WTC11 (cell line): ENCODE measurements at places on chromosomes 5 and 9. TPM values are rescaled to one million over a fixed set of nuclear protein-coding genes. Genes with fewer than 3 reads are reported as not detected.

FAM221B gene
- total RNA-seq = 0.11 TPM in 1 of 3 replicates, not detected in the others

PCDHA1 gene
- 2.2 to 2.7 TPM (median 2.4 TPM) in 3 replicates for total RNA-seq

DNA sequence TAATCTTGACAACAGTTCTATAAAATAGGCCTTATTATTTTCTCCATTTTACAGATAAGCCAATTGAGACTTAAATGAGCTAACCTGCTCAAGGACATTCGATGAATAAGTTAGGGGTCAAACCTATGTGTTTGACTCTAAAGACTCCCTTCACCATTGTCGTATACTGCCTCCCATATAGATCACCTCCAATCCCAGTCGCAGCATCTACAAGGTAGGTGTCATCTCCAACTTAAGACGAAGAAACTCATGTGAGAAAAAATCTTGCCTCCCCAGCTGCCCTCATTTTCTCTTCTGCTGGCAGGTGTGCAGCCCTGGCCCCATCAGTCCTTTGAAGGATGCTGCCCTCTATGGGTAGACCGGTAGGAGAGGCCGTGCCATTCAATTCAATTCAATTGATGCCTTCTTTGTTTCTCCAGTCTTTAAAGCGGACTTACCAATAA is 75.2 kb upstream of the SMARCA2 start:
- peak; percentile 43 for DNase-seq
- no peaks in the 10 kb centered on the region for H3K27me3 ChIP-seq
- H3K4me1 ChIP-seq = 0 out of 2 replicates have a peak, but pooled peaks cover under 1% of the 10 kb centered on the region
- no peak overlapping the region for H3K27ac ChIP-seq
- H3K36me3 ChIP-seq = no peaks in the 10 kb centered on the region

DNA sequence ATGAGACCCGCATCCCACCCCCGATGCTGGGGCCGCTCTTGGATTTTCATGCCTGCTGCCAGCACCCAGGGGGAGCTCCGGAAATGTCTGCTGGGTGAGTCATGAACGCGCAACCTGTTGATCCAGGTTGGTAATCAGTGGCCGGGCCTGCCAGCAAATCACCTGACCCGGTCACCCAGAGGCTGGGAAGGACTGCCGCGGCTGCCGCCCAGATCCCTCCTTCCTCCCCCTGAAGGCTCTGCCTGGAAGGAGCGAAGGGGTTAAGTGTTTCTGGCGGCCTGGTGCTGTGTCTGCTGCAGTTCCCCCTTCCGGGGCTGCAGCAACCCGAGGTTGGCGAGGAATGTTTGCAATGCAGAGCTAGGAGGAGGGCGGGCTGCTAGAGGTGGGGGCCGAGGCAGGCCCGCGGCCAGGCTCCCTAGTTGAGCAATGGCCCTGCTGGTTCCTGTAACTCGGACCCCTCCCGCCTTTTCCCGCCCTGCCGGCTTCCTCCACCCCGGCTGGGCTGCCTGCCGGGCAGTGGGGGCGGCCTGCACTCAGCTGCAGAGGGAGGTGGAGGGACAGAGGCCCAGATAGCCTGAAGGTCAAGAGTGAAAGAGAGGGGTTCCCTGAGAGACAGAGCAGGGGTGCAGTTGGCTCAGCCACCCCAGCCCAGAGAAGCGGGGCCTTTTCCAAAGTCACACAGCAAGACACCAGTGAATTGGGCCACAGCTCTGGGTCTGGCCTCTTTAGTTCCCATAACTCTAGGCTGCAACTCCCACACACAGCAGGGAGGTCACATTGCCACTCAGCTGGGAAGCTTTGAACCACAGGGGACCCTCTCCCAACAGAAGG is 156.3 kb upstream of the IER5L start:
- peaks cover 43% of the 10 kb centered on the region for H3K4me1 ChIP-seq
- peaks cover 5% of the 10 kb centered on the region; the same call in 1 of the 2 replicates for H3K36me3 ChIP-seq
- peak overlapping the region; percentile 57 for H3K4me3 ChIP-seq
- H3K27ac ChIP-seq = peak overlapping the region; percentile 100
- 0 out of 2 replicates have a peak, but pooled peaks cover 4% of the 10 kb centered on the region for H3K27me3 ChIP-seq

DNA sequence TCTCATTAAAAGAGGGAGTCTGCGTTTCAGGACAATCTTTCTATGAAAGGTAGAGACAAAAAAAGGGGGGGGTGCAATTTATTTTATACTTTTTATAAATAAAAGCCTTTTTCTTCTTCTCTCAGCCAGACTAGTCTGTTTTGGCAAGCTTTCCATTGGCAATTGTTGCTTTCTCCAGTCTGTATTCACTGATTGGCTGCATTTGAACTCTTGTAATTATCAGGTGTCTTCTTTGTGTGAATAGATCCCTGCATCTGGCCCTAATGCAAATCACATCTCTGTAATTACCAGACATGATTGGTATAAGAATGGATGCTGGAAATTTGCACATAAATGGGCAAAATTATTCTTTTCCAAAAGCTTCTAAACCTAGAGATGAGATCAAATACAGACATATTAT is 7.6 kb upstream of the EQTN start:
- peaks cover 24% of the 10 kb centered on the region for H3K4me1 ChIP-seq
- no peak overlapping the region for H3K27ac ChIP-seq
- no peak overlapping the region for H3K4me3 ChIP-seq
- H3K27me3 ChIP-seq = peaks cover 54% of the 10 kb centered on the region
- no peak for DNase-seq

NUTM2F gene
- 0.15 to 0.55 TPM in 2 of 3 replicates, not detected in the other for total RNA-seq

DOCK8 gene
- total RNA-seq = 2.6 to 3.2 TPM (median 2.7 TPM) in 3 replicates

DNA sequence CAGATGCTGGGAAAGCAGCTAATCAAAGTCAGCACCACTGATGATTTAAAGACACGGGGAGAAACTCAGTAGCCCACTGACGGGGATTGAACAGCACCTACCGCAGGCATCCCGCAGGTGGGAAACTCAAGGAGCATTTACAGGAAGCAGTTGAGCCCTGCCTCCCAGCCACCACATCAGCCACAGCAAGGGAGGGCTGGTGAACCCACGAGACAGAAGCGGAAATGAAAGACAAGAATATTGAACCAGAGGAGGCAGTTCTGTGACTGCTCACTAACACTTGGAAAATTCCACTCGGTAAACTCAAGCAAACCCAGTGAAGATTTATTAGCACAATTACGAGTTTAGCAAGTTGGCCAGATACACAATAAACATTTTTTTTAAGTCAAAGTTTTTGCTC is 10.6 kb upstream of the FAM163B start:
- H3K27ac ChIP-seq = no peak overlapping the region
- H3K4me1 ChIP-seq = peaks cover 2% of the 10 kb centered on the region; the same call in 1 of the 2 replicates
- no peaks in the 10 kb centered on the region for H3K36me3 ChIP-seq
- DNase-seq = no peak
- no peak overlapping the region for H3K4me3 ChIP-seq

GRCh38 chr5:151597749-151598148 is 6.6 kb upstream of the FAT2 start:
- no peaks in the 10 kb centered on the region for H3K36me3 ChIP-seq
- no peak overlapping the region for H3K27ac ChIP-seq
- no peak overlapping the region for H3K4me3 ChIP-seq
- no peak for DNase-seq
- H3K4me1 ChIP-seq = peaks cover 26% of the 10 kb centered on the region
- no peaks in the 10 kb centered on the region for H3K27me3 ChIP-seq

APBA1 gene
- total RNA-seq = 0.34 to 0.94 TPM (median 0.44 TPM) in 3 replicates

DNA sequence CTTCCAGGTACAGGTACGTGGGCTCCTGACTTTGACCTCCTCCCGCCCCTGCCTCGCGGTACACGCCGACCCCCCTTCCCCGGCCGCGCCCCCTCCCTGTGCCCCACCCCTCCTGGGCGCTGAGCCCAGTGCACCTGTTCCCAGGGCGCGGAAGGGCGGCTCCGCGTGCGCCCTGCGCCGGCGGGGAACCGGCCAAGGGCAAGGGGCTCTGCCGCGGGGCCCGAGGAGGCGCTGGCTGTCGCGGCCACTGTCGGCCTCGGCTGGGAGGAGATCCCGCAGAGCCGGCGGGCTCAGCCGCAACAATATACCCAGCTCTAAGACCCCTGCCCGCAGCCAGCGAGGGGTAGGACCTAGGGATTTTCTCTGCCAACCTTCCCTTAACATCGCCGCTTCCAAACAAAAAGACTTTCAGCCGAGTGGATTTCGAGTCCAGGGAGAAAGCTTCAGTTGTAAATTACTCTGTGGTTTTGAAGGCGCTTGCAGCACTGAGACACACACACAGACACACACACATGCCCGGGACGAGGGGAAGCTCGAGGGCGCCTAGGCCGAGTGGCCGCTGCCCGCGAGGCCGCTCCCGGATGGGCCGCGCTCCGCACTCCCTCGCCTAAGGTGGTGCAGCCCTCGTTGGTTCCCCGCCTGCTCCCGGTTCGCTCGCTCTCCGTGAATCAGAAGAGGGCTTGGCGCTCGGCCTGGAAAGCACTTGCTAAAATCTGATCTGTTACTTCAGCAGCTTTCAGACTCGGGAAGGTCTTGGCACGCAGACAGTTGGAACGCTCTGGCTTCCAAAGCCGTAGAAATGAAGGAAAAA is 1.2 kb downstream of the FGF18 start:
- H3K27me3 ChIP-seq = peaks cover 39% of the 10 kb centered on the region
- H3K27ac ChIP-seq = no peak overlapping the region
- peaks cover 35% of the 10 kb centered on the region for H3K4me1 ChIP-seq
- DNase-seq = peak; percentile 26
- peak overlapping the region; percentile 78 for H3K4me3 ChIP-seq

DNA sequence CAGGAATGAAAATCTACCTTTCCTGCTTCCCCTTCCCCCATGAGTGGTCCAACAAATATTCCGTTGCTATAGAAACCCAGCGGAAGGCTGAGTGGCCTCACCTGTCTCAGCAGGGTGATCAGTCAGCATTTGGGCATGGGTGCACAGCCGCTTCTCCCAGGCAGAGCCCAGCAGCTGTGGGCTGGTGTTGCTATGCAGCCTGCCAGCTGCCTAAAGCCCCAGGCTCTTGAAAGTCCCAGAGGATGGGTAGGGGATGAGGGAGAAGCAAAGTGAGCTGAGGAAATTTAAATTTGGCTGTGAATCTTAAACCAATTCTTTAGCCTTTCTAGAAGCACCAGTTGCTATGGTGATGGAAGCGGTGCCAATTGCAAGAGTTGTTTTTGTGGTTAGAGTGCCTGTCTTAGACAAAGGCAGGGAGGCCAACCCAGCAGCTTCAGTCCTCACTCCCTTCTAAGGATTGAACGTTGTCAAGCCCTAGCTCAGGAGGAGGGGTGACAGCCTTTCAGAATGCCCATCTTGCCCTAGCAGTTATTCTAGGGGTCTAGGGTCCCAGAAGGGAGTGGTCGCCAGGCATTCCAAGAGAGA is 151.5 kb upstream of the PITX1 start:
- no peak overlapping the region for H3K27ac ChIP-seq
- DNase-seq = no peak
- peaks cover 11% of the 10 kb centered on the region for H3K27me3 ChIP-seq
- H3K4me3 ChIP-seq = no peak overlapping the region

GRCh38 chr5:66358741-66359140 is 214.6 kb downstream of the SREK1 start:
- peaks cover 7% of the 10 kb centered on the region for H3K4me1 ChIP-seq
- H3K4me3 ChIP-seq = no peak overlapping the region
- H3K27me3 ChIP-seq = no peaks in the 10 kb centered on the region; the same call in 1 of the 2 replicates
- no peak overlapping the region for H3K27ac ChIP-seq

- H3K27ac ChIP-seq = peak overlapping the region; percentile 100
- DNase-seq = no peak
- H3K4me1 ChIP-seq = peaks cover 26% of the 10 kb centered on the region
- no peaks in the 10 kb centered on the region for H3K36me3 ChIP-seq
Observed at GRCh38 chr9:35603506-35603985, 1.5 kb upstream of the TESK1 start.

FCHSD1 gene
- 43.6 to 50.3 TPM (median 44.8 TPM) in 3 replicates for total RNA-seq

- H3K4me3 ChIP-seq = no peak overlapping the region
- no peak for DNase-seq
- no peaks in the 10 kb centered on the region for H3K27me3 ChIP-seq
Observed at GRCh38 chr9:89501311-89501898, 3.5 kb upstream of the SEMA4D start.

IL9 gene
- not detected in 3 replicates for total RNA-seq

ARID3C gene
- total RNA-seq = 0.14 to 0.23 TPM (median 0.15 TPM) in 3 replicates

PCDHA6 gene
- total RNA-seq = 2.0 to 2.4 TPM (median 2.4 TPM) in 3 replicates

GRCh38 chr5:107320376-107320775 is 350.4 kb downstream of the EFNA5 start:
- no peak for DNase-seq
- H3K27ac ChIP-seq = no peak overlapping the region
- no peaks in the 10 kb centered on the region for H3K27me3 ChIP-seq
- peaks cover 18% of the 10 kb centered on the region for H3K4me1 ChIP-seq
- H3K36me3 ChIP-seq = no peaks in the 10 kb centered on the region
- no peak overlapping the region for H3K4me3 ChIP-seq

- no peaks in the 10 kb centered on the region for H3K4me1 ChIP-seq
- no peaks in the 10 kb centered on the region for H3K36me3 ChIP-seq
- peak overlapping the region; percentile 81 for H3K4me3 ChIP-seq
- H3K27ac ChIP-seq = no peak overlapping the region
Observed at GRCh38 chr5:135930029-135930948, 24.5 kb downstream of the LECT2 start.

GRCh38 chr5:136780518-136780917 is 415.2 kb upstream of the TRPC7 start:
- peaks cover 11% of the 10 kb centered on the region for H3K36me3 ChIP-seq
- no peak overlapping the region for H3K4me3 ChIP-seq
- no peak overlapping the region for H3K27ac ChIP-seq
- no peak for DNase-seq
- H3K4me1 ChIP-seq = peaks cover 15% of the 10 kb centered on the region

DNA sequence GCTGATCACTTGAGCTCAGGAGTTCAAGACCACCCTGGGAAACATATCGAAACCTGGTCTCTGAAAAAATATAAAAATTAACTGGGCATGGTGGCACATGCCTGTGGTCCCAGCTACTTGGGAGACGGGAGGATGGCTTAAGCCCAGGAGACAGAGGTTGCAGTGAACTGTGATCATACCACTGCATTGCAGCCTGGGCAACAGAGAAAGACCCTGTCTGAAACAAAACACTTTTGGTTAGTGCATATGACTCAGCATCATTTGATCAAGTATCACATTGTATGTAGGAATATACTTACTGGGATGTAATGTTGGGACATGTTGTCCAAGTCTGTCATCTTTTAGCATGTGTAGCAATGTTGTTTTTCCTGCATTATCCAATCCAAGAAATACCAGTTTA is 12.0 kb downstream of the SAR1B start:
- no peak for DNase-seq
- no peak overlapping the region for H3K4me3 ChIP-seq
- H3K27ac ChIP-seq = no peak overlapping the region
- no peaks in the 10 kb centered on the region for H3K27me3 ChIP-seq

- H3K36me3 ChIP-seq = no peaks in the 10 kb centered on the region
- peaks cover 12% of the 10 kb centered on the region for H3K4me1 ChIP-seq
- no peak overlapping the region for H3K4me3 ChIP-seq
- H3K27me3 ChIP-seq = no peaks in the 10 kb centered on the region
Observed at GRCh38 chr5:19891658-19892057, 96.3 kb downstream of the CDH18 start.

DNA sequence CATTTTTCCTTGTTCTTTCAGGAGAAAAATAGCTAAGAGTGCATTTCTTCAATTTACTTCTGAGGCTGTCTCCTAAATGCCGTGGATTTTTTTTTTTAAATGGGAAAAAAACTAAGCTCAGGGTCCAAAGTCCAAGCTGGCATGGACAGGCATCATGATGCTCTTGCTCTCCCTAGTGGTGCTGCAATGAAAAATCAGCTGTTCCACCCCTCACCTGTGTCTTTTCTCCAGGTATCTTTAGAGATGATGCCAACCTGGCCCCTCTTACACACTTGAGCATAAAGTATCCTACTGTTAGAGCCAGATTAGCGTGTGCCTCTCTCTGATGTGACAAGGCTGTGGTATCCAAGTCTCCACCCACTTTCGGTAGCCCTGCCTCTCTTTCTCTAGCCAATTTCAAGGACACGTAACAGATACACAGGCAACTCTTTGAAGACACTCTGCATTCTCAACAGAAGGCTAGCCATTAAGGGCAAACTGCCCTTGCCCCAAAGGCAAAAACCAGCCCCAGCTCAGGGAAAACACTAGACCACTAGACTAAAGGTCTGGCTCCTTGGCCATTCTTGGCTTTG is 208.8 kb downstream of the SAXO1 start:
- peaks cover 32% of the 10 kb centered on the region for H3K4me1 ChIP-seq
- DNase-seq = no peak
- no peaks in the 10 kb centered on the region; the same call in 1 of the 2 replicates for H3K27me3 ChIP-seq
